Thyroid gland (tissue), 4 donors: ENCODE measurements at places on chromosomes 2 and 18. TPM values are rescaled to one million over a fixed set of nuclear protein-coding genes. Genes with fewer than 3 reads are reported as not detected.

STARD6 gene
- total RNA-seq, result not detected

ZNF2 gene
- 5.0 TPM for total RNA-seq

GAD1 gene
- total RNA-seq, result 0.94 TPM

RFTN2 gene
- total RNA-seq, result 12.9 TPM

LONRF2 gene
- 16.5 TPM for total RNA-seq

OXER1 gene
- 1.3 TPM for total RNA-seq

MRPL44 gene
- 24.7 TPM for total RNA-seq

LYG1 gene
- 2.0 TPM for total RNA-seq

POTEI gene
- not detected for total RNA-seq

AFF3 gene
- total RNA-seq, result 0.54 TPM

SEMA4F gene
- 5.2 TPM for total RNA-seq

CCDC102B gene
- total RNA-seq, result 16.6 TPM

IL37 gene
- not detected for total RNA-seq

TLX2 gene
- total RNA-seq, result not detected

TBR1 gene
- total RNA-seq, result not detected

DYNAP gene
- total RNA-seq, result not detected

CD8A gene
- total RNA-seq, result 1.9 TPM

SP110 gene
- 19.3 TPM for total RNA-seq

CRYGD gene
- not detected for total RNA-seq

TFCP2L1 gene
- total RNA-seq, result 178 TPM

LCT gene
- total RNA-seq, result not detected

ACOXL gene
- total RNA-seq, result 1.2 TPM

CD207 gene
- total RNA-seq, result not detected

ZC3H6 gene
- 18.1 TPM for total RNA-seq

SERPINB4 gene
- total RNA-seq, result not detected

CRYGC gene
- total RNA-seq, result not detected

INHA gene
- total RNA-seq, result 0.50 TPM

PECR gene
- total RNA-seq, result 22.6 TPM

CHN1 gene
- 7.8 TPM for total RNA-seq

CYP26B1 gene
- total RNA-seq, result 24.2 TPM
